Smooth muscle cell of the pulmonary artery (primary cell): ENCODE measurements at places on chromosomes 1 and 21. TPM values are rescaled to one million over a fixed set of nuclear protein-coding genes. Genes with fewer than 3 reads are reported as not detected.

The OR2AK2 gene
- total RNA-seq, result not detected in 2 replicates

The LAX1 gene
- total RNA-seq, result 0.07 and 0.10 TPM in 2 replicates

The LRRN2 gene
- total RNA-seq, result not detected in 2 replicates

The NBPF20 gene
- 4.8 and 10.0 TPM in 2 replicates for total RNA-seq

The PLPPR4 gene
- 1.9 and 46.9 TPM in 2 replicates for total RNA-seq

The TNFRSF9 gene
- total RNA-seq, result 0.07 and 0.30 TPM in 2 replicates
